Activated CD4-positive, alpha-beta T cell treated with anti-CD3 and anti-CD28 coated beads, Interleukin-2, Interleukin-6, amounts not matched to agents 100 ng/mL and 50 ng/mL, durations not matched to agents 16 hours and 8 hours (primary cell): ENCODE measurements at places on chromosomes 1 and 21.

- no peak for DNase-seq
Measured at GRCh38 chr1:218339267-218339831, 5.8 kb upstream of the TGFB2 start.

DNA sequence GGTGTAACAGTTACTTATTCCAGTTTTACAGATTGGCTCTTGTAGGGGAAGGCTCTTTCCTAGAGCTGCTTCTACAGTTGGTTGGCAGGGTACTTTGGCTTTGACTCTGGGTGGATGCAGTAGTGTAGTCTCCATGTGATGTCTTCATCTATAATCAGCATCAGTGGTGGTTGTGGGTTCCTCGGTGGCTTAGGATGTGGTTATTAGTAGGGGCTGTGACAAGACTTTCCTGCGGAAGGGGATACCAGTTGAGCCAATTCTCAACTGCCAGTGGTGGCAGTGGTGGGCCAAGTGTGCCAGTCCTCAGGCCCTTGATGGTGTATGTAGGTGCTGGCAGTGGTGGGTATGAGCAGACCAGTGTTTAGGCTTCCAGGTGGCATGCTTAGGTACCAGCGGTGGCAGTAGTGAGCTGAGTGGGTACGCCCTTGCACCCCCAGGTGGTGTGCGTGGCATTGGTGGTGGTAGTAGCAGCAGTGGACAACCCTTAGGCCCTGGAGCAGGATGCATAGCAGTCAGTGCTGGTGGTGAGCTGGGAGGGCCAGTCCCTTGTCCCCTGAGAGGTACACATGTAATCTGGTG lies 27.2 kb upstream of the KLF18 start:
- peak; percentile 47 for DNase-seq

- no peak for DNase-seq
Measured at GRCh38 chr1:59008599-59009347, 224.9 kb upstream of the JUN start.

DNA sequence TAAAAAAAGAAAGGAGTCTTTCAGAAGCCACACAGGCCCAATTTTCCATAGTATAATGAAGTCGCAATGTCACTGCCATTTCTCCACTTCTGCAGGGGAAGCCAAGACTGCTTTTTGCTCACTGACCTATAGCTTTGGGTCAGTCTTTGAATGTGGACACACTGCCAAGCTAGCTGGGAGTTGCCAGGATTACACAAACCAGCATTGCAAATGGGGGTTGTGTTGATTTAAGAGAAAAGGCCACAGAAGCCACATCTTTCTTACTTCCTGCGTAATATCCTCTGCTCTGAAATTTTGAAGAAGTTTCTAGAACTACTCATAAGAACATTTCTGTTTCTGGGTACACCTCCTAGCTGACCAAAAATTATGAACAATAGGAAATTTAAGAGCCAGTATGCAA lies 45.8 kb upstream of the SAMSN1 start:
- DNase-seq, result peak; percentile 47

GRCh38 chr1:229885568-229886495 lies 181.2 kb upstream of the GALNT2 start:
- no peak for DNase-seq

DNA sequence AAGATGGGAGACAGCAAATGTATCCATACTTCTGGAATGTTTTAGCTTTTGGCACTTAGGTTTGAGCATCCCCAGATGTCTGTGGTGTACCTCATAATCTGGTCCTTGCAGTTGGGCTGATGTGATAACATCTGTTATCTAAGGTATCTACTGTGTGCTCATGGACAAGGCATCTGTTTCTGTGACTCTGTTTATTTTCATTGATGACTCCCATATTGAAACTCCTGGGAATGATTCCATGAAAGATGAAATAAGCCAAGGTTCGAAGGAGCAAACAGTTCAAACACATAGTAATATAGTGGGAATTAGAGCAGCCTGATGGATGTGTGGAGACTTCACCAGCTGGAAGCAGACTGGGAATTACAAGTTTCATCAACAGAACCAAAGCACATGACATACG lies 20.7 kb upstream of the TRIM45 start:
- DNase-seq, result no peak

DNA sequence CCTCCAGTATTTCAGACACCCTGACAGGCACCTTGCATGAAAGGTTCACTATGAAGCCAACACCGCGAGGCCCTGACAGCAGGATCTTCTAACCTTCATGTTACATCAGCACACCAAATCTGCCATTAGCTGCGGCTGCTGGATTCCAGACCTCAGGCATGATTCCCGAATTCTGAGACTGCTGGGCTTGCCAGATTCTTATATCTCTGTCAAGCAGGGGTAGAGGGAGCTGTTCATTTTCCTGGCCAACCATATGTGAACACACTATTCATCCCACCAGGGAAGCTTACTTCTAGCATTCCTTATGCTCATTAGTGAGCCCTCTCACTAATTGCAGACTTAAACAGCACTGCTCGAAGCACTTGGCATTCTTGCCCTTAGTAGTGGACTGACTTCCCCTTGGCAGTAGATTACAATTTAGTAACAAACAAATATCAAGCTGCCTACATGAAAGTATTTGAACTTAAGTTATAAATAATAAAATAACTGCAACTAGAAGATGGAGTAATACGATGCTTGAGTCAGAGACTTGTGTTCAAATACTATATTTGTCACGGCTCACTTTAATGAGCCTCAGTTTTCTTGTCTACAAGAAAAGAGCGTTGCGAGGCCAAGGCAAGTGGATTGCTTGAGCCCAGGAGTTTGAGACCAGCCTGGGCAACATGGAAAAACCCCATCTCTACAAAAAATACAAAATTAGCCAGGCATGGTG lies 43.3 kb downstream of the NID1 start:
- DNase-seq, result no peak

- no peak for DNase-seq
Measured at GRCh38 chr1:103516693-103517092, 8.8 kb upstream of the RNPC3 start.

DNA sequence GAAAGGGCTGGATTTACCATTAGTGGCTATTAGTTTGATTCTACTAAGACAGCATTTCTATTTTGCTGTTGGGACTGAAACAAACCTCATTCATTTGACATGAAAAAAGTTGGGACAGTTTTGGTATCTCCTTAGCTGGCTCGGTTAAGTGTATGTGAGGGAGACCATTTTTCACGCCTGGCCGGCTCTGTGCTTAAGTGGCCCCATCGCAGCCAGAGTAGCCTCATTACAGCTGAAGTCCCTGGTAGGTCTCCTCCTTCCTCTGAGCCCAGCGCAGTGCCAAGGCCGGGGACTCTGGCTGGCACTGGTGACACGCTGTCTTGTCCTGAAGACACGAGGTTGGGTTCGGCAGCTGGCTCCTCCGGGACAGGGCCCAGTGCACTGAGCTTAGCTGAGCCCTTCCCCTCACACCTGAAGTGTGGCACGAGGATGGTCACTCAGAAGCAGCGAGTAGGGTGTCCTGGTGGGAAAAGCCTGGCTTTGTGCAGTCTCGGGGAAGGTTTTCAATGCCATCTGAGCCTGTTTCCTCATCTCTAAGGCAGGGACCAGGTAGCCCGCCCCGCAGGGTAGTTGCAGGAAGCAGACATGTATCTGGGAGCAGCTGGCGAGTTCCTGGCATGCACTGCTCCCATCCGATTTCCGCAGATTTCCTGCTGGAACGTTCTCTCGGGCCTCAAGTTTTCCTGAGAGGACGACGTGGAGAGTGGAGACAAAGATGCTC lies 196.5 kb downstream of the DYRK1A start:
- DNase-seq, result no peak

GRCh38 chr21:39384674-39385298 lies 35.9 kb upstream of the HMGN1 start:
- peak; percentile 26 for DNase-seq

- no peak for DNase-seq
Measured at GRCh38 chr1:77888081-77888780, at the start of gene NEXN. Gene NEXN, plus strand, starts transcription at chr1:77888624. Its CDS starts 27,483 bp downstream, at chr1:77916107.

DNA sequence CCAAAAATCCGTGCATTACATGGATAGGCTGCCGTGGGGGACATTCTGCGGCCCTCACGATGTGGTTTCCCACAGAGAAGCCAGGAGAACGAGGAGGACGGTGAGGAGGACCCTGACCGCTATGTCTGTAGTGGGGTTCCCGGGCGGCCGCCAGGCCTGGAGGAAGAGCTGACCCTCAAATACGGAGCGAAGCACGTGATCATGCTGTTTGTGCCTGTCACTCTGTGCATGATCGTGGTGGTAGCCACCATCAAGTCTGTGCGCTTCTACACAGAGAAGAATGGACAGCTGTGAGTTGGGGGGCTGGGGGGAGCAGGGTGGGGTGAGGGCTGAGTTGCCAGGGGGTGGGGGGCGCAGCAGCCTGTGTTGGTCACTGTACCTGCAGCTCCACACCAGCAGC lies 13.2 kb downstream of the PSEN2 start:
- no peak for DNase-seq

DNA sequence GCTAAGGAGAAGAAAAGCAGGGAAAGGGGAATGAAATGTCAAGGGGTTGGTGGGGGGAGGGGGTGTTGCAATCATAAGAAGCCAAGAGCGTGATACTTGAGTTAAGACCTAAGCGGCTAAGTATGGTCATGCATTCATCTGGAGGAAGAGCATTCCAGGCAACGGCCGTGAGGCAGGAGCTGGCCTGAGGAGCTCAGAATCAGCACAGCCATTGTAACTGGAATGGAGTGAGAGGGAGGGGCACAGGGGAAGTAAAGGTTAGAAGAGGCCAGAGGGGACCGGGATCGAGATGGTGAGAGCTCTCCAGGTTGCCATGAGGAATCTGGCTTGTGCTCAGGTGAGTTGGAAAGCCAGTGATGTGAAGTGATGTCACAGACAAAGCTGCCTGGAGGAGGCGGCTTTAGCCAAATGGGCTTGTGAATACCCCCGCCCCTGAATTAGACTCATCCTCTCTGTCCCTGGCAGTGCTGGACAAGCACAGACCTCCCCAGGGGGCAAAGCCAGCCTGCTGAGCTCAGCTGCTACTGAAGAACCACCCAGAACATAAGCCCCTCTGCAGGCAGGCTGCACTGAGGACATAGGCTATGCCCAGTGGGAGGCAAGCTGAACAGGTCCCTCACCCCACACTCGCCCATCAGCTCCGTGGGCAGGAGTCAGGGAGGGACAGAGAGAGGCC lies 61.1 kb upstream of the LAPTM5 start:
- no peak for DNase-seq

GRCh38 chr1:11997081-11997850 lies 17.0 kb downstream of the MFN2 start:
- DNase-seq, result no peak

GRCh38 chr1:69288416-69288815 lies 279.3 kb upstream of the LRRC7 start:
- DNase-seq, result no peak

GRCh38 chr1:187838335-187839293 lies 1009.9 kb downstream of the PLA2G4A start:
- DNase-seq, result no peak

GRCh38 chr1:241235256-241235897 lies 121.6 kb downstream of the RGS7 start:
- DNase-seq, result no peak

- DNase-seq, result no peak
Measured at GRCh38 chr1:153563991-153564390, 1.7 kb downstream of the S100A2 start.

DNA sequence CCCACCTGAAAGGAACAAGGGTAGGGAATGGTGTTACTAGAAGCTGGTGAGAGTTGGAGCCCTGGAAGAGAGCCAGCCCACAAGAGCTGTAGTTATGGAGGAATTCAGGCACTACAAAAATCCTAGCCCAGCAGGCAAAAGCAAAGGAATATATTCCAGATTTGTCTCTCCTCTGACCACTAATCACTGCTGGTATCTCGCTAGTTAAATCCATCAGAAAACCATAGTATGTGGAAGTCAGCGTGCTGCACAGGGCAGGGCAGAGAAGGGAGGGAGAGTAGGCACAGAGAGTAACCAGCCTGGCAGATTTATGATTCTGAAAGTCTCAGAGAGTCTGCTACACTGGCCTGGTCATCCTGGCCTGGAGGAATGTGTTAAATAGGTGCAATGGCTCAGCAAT lies 88.6 kb downstream of the SELENOF start:
- no peak for DNase-seq

- no peak for DNase-seq
Measured at GRCh38 chr1:36843027-36843426, 191.3 kb downstream of the GRIK3 start.

DNA sequence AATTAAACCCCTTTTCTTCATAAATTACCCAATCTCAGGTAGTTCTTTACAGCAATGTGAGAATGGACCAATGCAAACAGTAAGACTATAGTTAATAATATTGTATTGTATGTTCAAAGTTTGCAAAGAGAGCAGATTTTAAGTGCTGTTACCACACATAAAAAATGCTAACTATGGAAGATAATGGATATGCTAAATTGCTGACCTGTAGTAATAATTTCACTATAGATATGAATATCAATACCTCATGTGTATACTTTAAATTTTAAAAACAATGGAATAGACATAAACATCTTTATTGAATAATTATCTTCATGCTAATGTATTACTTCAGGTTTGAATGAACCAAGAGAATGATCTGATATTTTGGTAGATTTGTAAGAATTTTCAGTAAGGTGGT lies 552.4 kb upstream of the CHRM3 start:
- DNase-seq, result no peak

DNA sequence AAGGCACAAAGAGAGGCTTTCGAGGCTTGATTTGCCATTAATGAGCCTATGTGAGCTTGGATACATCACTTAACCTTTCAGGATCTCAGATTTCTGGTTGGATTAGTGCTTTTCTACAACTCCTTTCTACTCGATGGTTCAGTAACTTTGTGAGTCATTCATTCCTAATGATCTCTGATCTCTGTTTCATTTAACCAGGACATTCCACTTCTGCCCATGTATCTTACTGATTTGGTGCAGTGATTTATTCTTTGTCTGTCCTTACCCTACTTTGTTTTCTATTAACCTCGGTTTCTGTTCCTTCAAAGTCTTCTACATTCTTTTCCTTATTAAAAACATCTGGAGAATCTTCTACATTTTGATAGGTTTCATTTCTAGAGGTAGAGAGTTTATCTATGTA lies 94.6 kb upstream of the ZBTB18 start:
- no peak for DNase-seq

DNA sequence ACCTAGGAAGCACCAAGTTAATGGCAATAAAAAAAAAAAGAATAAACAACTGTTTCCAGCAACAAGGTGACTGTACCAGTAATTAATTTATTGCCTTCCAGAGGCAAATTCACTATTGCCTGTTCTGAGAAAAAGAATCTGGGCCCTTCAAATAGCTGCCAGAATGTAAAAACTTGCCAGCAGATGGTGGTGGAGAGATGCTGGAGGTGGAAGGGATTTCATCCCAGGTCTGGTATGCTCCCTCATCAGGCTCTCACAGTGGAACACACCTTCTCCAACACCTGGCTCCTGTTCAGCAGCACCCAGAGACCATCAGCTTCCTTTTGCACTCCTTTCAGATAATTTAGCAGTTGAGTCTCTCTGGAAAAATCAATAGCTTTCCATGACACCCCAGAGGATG lies 792.9 kb upstream of the ADAMTS5 start:
- no peak for DNase-seq

DNA sequence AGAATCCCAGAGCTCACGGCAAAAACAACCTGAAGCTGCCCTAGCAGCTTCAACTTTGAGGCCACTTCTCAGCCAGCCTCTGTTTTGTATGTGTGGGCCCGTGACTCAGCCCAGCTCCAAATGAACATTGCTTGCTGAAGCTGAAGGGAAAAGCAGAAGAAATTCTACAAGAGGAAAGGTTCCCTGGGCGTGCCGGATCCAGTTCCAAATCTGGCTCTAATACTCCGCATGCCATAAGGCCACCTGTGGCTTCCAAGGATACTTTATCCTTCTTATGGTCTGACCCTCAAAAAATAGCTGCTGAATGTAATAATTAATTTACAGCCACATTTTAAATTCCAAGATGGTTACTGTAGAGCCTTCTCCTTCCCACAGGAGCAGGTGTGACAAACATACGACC lies 24.3 kb downstream of the TSPAN2 start:
- no peak for DNase-seq
